ENCODE measurements at places on chromosomes 3 and 15. TPM values are rescaled to one million over a fixed set of nuclear protein-coding genes. Genes with fewer than 3 reads are reported as not detected.

The SERPINI2 gene
- total RNA-seq, result 0.41 TPM

The NLGN1 gene
- not detected for total RNA-seq

The FBXL22 gene
- total RNA-seq, result 1.5 TPM

GRCh38 chr15:50939911-50940310 is 31.4 kb downstream of the AP4E1 start:
- DNase-seq, result no peak

- no peak for DNase-seq
Measured at GRCh38 chr3:162605651-162606204, 1109.1 kb downstream of the OTOL1 start.

- no peak for DNase-seq
Measured at GRCh38 chr3:151630938-151631441, 102.7 kb upstream of the AADACL2 start.

All from T-cell (primary cell).